Activated CD4-positive, alpha-beta memory T cell treated with anti-CD3 and anti-CD28 coated beads, Interleukin-2, amount 10 ng/mL, durations not matched to agents 7 days and 5 days (primary cell): ENCODE measurements at places on chromosomes 6 and 20. TPM values are rescaled to one million over a fixed set of nuclear protein-coding genes. Genes with fewer than 3 reads are reported as not detected.

Gene SALL4
- not detected for total RNA-seq

Gene DNMT3B
- total RNA-seq = 2.4 TPM

Gene PDYN
- total RNA-seq = not detected

Gene IL22RA2
- not detected for total RNA-seq

Gene FAM83C
- total RNA-seq = not detected

Gene CCN6
- total RNA-seq = not detected

DNA sequence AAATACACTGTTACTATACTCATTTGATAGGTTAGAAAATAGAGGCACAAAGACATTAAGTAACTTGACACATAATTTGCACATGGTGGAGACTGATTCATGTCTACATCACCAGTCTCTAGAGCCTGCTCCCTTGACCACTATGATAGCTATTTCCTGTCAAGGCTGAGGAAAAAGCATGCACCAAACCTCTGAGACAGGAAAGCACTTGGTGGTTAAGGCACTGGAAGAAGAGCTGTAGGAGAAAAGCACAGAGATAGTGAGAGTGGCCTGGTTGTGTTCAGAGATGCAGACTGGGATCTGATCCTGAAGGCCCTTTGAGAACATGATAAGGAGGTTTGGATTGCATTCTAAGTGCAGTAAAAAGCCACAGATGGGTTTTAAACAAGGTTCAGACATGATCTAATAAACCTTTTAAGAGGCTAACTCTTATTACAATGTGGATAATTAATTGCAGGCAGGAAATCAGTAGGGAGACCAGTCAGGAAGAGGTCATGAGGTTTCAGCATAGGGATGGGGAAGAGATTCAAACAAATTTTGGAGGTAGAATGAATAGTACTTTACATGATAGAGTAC, 168.9 kb downstream of the PHF3 start:
- H3K4me1 ChIP-seq = peaks cover 1% of the 10 kb centered on the region
- no peaks in the 10 kb centered on the region for H3K36me3 ChIP-seq
- H3K27ac ChIP-seq = no peak overlapping the region
- no peak overlapping the region for H3K4me3 ChIP-seq
- peaks cover 3% of the 10 kb centered on the region for H3K27me3 ChIP-seq

DNA sequence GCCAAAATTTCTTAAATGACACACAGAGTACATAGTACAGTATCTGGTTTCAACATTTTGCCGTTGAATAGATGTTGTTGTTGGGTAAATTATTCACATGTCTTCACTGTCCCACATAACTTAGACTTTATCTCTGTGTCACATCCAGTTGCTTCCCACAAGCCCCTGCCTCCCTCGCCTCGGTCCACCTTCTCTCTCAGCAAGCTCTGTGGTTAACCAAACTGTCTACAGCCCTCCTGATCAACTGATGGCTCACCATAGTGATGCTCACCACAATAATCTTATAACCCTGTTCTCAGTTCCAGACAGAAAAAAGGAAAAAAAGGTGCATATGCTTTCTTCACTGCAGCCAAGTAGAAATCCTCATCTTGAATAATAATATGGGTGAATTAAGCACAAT, 23.0 kb downstream of the IL17F start:
- H3K4me1 ChIP-seq = peaks cover 14% of the 10 kb centered on the region
- DNase-seq = peak; percentile 46
- peaks cover 55% of the 10 kb centered on the region for H3K27me3 ChIP-seq
- no peak overlapping the region for H3K27ac ChIP-seq
- peaks cover 6% of the 10 kb centered on the region for H3K36me3 ChIP-seq

DNA sequence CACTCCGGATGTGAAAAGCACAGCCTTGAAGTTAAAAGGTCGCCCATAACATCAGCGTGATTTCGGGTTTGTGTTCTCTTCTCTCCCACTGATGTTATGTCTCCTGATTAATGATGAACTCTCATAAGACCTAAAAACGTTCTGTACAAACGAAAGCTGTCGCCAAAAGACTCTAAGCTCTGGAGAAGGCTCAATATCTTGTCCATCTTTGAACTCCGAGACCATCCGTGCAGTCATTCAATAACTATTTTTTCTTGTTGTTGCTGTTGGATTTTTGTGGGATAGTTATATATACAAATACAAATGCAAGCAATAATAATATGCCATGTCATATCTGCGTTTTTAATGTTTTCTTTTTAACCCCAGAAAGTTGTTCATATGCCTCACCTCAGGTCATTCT, 291.8 kb upstream of the MARCKS start:
- no peak overlapping the region for H3K27ac ChIP-seq
- H3K36me3 ChIP-seq = no peaks in the 10 kb centered on the region
- no peaks in the 10 kb centered on the region for H3K4me1 ChIP-seq

GRCh38 chr6:37585523-37585905, 85.8 kb upstream of the CCDC167 start:
- no peak overlapping the region for H3K27ac ChIP-seq
- no peaks in the 10 kb centered on the region for H3K36me3 ChIP-seq
- no peaks in the 10 kb centered on the region for H3K4me1 ChIP-seq
- no peak for DNase-seq

DNA sequence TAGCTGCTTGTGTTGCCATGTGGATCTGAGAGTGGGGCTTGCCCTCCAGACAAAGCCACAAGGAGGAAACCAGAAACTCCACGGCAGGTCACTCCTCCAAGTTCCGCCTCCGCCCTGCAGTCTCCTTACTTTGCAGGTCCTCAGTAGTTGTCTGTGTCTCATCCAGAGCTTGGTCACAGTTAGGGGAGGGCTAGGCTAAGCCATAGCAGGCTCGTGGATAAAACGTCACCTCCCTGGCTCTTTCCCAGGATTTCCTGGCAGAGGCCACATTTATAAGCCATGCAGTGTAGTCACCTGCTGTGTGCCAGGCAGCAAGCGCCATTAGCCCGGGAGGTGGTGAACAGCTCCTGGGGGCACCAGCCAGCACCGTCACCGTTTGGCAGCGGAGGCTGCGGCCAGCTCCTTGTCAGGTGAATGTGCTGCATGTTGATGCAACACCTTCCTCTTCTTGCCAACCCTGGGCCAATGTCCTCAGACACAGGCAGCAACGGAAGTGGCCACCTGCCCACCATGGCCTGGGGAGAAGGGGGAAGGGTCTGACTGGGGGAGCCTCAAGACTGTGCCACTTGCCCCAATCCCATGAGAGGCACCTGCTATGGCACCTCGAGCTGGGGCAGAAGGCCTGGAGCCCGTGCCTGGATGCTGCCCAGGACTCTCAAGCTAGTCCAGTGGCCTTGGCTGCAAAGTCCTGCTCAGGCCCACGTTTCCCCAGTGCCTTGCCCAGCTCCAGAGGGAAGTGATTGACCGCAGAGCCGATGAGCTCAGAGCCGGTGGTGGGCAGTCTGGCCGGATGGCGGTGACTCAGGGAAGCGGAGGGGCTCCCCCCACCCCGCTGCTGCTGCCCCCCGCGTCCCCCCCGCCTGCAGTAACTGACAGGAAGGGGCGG, 39.0 kb upstream of the SLCO4A1 start:
- peak; percentile 72 for DNase-seq
- H3K27ac ChIP-seq = peak overlapping the region; percentile 84
- H3K4me3 ChIP-seq = peak overlapping the region; percentile 62
- peaks cover 51% of the 10 kb centered on the region for H3K4me1 ChIP-seq
- no peaks in the 10 kb centered on the region for H3K36me3 ChIP-seq

- peaks cover 99% of the 10 kb centered on the region for H3K36me3 ChIP-seq
- H3K4me3 ChIP-seq = no peak overlapping the region
- H3K27me3 ChIP-seq = no peaks in the 10 kb centered on the region
- DNase-seq = no peak
Observed at GRCh38 chr6:408599-409102, 17.1 kb downstream of the IRF4 start.

DNA sequence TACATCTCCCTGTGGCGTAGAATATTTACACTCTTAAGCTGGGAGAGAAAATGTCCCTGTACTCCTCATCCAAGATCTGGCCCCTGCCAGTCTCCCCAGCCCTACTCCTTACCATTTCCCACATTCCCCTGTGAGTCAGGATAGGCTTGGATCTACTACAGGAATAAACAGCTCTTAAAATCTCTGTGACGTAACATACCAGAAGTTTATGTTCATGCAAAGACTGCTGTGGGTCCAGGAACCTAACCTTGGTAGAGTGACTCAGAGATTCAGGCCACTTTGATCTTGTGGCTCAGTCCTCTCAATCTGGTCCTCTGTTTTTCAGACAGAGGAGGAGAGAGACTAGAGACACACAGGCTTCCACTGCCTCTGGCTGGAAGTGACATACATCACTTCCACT, 38.5 kb upstream of the GPR6 start:
- H3K4me1 ChIP-seq = no peaks in the 10 kb centered on the region
- peaks cover 6% of the 10 kb centered on the region for H3K27me3 ChIP-seq
- no peak overlapping the region for H3K27ac ChIP-seq

GRCh38 chr20:32831982-32832381, 12.2 kb downstream of the MAPRE1 start:
- H3K27ac ChIP-seq = peak overlapping the region; percentile 14
- peaks cover 41% of the 10 kb centered on the region for H3K4me1 ChIP-seq
- no peak for DNase-seq
- no peak overlapping the region for H3K4me3 ChIP-seq

DNA sequence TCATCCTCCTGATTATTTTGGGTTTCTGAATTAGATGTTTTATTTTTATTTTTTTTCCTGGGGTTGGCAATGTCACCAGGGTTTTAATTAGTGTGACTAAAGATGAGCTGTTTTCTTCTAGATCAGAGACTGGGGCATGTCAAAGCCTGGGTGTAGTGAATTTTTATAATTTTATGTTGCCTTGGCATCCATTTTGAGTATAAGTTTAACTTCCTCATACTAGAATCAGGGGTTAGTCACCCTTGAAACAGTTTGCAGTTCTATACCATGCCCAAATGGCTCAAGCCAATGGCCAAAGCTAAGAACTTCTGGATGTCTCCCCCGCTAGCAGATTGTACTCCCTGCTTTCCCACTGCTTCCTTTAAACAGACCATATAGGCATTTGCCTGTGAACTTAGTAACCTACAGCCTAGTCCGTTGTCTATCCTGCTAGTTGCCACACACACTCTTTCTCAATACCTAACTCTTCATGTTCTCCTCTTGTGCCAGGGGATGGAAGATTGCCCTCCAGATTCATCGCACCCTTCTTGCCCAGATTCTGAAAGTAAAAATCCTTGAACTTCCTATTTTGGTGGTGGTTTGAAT, 54.5 kb downstream of the KIAA0408 start:
- peaks cover 2% of the 10 kb centered on the region for H3K27me3 ChIP-seq
- no peaks in the 10 kb centered on the region for H3K36me3 ChIP-seq
- no peak overlapping the region for H3K27ac ChIP-seq
- DNase-seq = no peak
- peaks cover 9% of the 10 kb centered on the region for H3K4me1 ChIP-seq
- no peak overlapping the region for H3K4me3 ChIP-seq

GRCh38 chr20:4916971-4917881, 84.1 kb downstream of the SLC23A2 start:
- H3K36me3 ChIP-seq = peaks cover 4% of the 10 kb centered on the region
- DNase-seq = no peak
- no peak overlapping the region for H3K27ac ChIP-seq
- no peaks in the 10 kb centered on the region for H3K27me3 ChIP-seq
- peaks cover 11% of the 10 kb centered on the region for H3K4me1 ChIP-seq
- no peak overlapping the region for H3K4me3 ChIP-seq

- H3K4me3 ChIP-seq = no peak overlapping the region
- H3K27me3 ChIP-seq = peaks cover 71% of the 10 kb centered on the region
- DNase-seq = peak; percentile 38
Observed at GRCh38 chr6:797479-798077, 104.6 kb upstream of the EXOC2 start.

DNA sequence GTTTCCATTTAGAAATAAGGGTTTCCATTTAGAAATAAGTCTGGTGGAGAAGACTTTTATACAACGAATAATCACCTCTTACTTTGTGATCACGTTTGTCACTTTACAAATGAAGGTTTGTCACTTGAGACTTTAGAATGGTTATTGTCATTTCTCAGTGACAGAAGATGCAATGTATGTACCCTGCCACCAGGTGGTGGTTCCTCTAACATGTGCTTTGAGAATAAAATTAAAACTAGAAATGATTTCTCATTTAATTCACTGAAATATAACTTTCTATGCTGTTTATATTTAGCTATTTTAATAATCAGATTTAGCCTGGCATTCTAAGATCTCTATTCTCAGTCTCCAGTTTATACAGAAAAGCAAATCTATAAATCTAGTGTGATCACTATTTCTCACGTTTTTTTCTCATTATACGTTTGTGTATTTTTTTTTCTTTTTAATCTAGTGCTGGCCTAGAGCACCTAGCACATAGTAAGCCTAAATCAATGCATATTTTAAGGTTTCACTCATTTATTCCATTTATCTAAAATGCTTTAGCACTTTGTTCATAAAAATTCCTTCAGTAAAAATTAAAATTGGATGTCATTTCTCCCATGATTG, 57.4 kb upstream of the TFAP2D start:
- no peaks in the 10 kb centered on the region for H3K27me3 ChIP-seq
- no peak overlapping the region for H3K4me3 ChIP-seq
- no peaks in the 10 kb centered on the region for H3K36me3 ChIP-seq
- H3K4me1 ChIP-seq = no peaks in the 10 kb centered on the region

DNA sequence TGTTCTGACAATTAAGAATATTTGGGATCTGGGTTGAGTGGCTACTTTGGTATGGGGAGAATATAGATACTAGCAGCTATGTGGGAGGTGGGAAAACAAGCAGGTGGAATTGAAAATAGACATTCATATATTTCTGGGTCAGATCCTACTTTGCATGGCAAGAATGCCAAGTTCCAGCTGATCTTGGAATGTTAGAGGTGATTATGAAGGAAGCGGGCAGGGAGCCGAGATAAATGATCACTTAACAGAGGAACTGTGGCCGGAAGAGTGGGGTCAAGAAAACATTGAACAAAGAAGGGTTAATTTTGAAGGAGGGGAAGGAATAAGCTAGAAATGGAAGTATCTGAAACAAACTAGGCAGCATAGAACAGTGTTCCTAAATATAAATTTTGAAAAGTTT, 15.4 kb downstream of the PLCB1 start:
- peaks cover 21% of the 10 kb centered on the region for H3K4me1 ChIP-seq
- peaks cover 1% of the 10 kb centered on the region for H3K27me3 ChIP-seq
- no peaks in the 10 kb centered on the region for H3K36me3 ChIP-seq

- peak overlapping the region; percentile 94 for H3K27ac ChIP-seq
- H3K27me3 ChIP-seq = no peaks in the 10 kb centered on the region
- peak overlapping the region; percentile 99 for H3K4me3 ChIP-seq
- peaks cover 30% of the 10 kb centered on the region for H3K36me3 ChIP-seq
Observed at GRCh38 chr6:137217801-137218472, 1.2 kb downstream of the IFNGR1 start.

- H3K4me1 ChIP-seq = peaks cover 33% of the 10 kb centered on the region
- H3K27ac ChIP-seq = no peak overlapping the region
- peak; percentile 71 for DNase-seq
- H3K4me3 ChIP-seq = no peak overlapping the region
- peaks cover 20% of the 10 kb centered on the region for H3K27me3 ChIP-seq
Observed at GRCh38 chr20:2742934-2743559, 50.5 kb downstream of the EBF4 start.

GRCh38 chr20:9160757-9161156, 91.9 kb downstream of the PLCB4 start:
- no peaks in the 10 kb centered on the region for H3K36me3 ChIP-seq
- H3K4me1 ChIP-seq = no peaks in the 10 kb centered on the region
- no peak for DNase-seq
- no peak overlapping the region for H3K4me3 ChIP-seq

GRCh38 chr20:59094576-59094975, 52.0 kb upstream of the PRELID3B start:
- H3K27me3 ChIP-seq = peaks cover 5% of the 10 kb centered on the region
- no peaks in the 10 kb centered on the region for H3K36me3 ChIP-seq
- no peak overlapping the region for H3K4me3 ChIP-seq

- H3K4me3 ChIP-seq = no peak overlapping the region
- H3K4me1 ChIP-seq = peaks cover 26% of the 10 kb centered on the region
- H3K36me3 ChIP-seq = peaks cover 16% of the 10 kb centered on the region
- H3K27me3 ChIP-seq = no peaks in the 10 kb centered on the region
- no peak overlapping the region for H3K27ac ChIP-seq
Observed at GRCh38 chr6:26257272-26257671, 107.7 kb upstream of the BTN3A2 start.
